ENCODE measurements at places on chromosomes 5 and 9. TPM values are rescaled to one million over a fixed set of nuclear protein-coding genes. Genes with fewer than 3 reads are reported as not detected.

GRCh38 chr9:124477648-124478285 is 27.5 kb downstream of the ADGRD2 start:
- DNase-seq = no peak

- no peak for DNase-seq
Measured at GRCh38 chr9:70902692-70903131, 218.7 kb downstream of the TRPM3 start.

- no peak for DNase-seq
Measured at GRCh38 chr9:127755061-127756060, 20.3 kb upstream of the TOR2A start.

GRCh38 chr5:178417391-178417811 is 172.8 kb downstream of the COL23A1 start:
- DNase-seq = no peak

DNA sequence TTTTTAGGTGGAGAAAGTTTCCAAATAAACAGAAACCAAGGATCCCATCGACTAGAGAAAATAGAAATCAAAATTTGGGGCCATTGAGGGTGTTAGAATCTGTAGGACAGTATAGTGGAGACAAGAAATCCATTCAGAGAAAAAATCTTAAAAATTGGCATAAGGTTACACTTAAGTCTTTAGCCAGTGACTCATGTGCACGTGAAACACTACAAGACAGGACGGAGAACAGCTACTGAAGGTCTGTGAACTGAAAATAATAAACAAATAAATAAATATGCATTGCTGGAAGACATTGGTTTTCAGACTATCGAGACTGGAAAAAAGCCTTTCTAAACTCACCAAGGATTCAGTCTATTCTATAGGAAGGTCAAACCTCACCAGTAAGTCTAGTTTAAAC is 1955.5 kb downstream of the MAT2B start:
- DNase-seq = no peak

GRCh38 chr5:179614745-179615144 is 8.7 kb downstream of the HNRNPH1 start:
- no peak for DNase-seq

GRCh38 chr5:122392824-122393223 is 80.8 kb downstream of the SNCAIP start:
- DNase-seq = no peak

DNA sequence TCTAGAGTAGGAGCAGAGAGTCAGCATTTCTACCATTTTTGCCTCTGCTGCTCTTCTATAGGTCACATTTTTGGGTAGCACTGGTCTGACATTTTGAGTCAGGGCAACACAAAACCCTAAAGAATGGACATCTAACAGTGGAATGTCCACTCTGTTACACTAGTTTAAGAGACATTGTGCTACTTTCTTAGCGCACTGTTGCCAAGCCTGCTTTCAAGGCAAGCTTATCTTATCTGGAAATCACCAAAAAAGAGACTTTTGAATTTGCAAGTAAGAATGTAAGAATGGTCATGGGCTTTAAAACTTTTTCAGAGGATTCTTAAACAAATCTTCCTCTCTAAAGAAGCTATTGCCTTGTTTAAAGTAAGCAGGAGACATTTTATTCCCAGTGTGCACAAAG is 73.0 kb upstream of the STARD4 start:
- no peak for DNase-seq

GRCh38 chr5:54040804-54041203 is 269.6 kb downstream of the ARL15 start:
- DNase-seq = no peak

DNA sequence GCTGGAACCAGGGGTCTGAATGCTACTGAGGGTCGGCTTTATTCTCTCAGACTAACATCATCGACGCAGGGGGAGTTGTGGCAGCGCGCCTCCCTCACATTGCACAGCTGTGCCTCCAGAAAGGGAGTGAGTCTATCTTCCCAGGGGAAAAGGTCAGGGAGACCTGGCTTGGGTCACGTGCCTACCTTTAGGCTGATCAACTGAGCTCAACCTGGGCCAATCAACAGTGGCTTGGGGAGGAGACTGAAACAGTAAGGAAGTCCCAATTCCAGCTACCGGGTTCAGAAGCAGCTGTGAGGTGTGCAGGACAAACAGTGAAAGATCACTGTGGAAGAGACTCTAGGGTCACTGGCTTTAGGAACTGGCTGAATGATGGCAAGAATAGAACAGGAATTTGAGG is 14.3 kb downstream of the SNX30 start:
- DNase-seq = no peak

Gene CORO2A
- 0.19 TPM for total RNA-seq

Gene SLC6A19
- 0.05 TPM for total RNA-seq

Gene STPG3
- not detected for total RNA-seq

Gene PCDHA9
- 0.03 TPM for total RNA-seq

Gene SLC6A3
- 0.19 TPM for total RNA-seq

Data from cardiac septum (tissue), 1 donor.